Purkinje cell (primary cell): ENCODE measurements at places on chromosomes 4 and X. TPM values are rescaled to one million over a fixed set of nuclear protein-coding genes. Genes with fewer than 3 reads are reported as not detected.

Gene ODAM
- polyA plus RNA-seq = not detected in 2 replicates

Gene UNC5C
- 12.5 and 13.2 TPM in 2 replicates for polyA plus RNA-seq

Gene CXCL10
- not detected in 2 replicates for polyA plus RNA-seq

Gene SRPX
- 16.2 and 33.6 TPM in 2 replicates for polyA plus RNA-seq

Gene C1QTNF7
- 0.07 TPM in 1 of 2 replicates, not detected in the other for polyA plus RNA-seq
